ENCODE measurements at places on chromosomes 5 and 9.

DNA sequence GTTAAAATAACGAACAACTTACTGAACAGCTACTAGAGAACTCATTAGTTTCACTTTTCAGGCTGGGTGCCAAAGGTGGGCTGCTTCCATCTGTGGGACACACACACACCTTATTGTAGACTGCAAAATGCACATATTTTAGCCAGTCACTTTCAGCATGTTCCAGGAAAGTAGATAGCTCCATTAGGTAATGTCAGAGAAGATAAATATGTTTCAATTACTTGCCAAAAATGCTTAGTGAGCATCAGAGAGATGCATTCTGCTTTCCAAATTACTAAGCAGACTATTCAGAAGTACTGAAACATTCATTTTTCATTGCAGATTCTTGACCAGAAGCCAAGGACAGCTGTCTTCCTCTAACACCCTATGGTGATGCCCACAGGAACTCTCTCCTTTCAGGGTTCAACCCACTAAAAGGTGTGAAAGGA lies 56.2 kb upstream of the APC start:
- DNase-seq: peak; percentile 80

GRCh38 chr9:113660196-113660595 lies 196.7 kb downstream of the RGS3 start:
- DNase-seq: no peak

- peak; percentile 51 for DNase-seq
Measured at GRCh38 chr5:112174959-112175594, 244.0 kb downstream of the EPB41L4A start.

DNA sequence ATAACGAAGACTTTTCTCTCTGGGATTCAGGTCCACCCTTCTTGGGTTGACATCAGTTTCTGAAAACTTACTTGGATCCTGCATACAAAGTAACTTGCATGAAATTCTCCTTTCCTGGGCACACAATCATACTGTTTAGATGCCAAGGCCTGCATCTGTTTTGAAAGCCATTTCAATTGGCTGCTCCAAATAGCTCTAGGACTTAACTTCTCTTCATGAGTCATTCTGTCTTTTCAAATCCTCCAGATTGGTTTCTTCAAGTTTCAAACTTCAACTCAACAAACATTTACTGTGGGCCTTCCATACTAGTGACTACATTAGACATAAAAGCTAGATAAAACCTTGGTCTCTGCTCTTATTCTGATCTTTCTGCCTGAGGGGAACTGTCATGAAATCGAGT lies 54.8 kb upstream of the HMHB1 start:
- DNase-seq: no peak

GRCh38 chr9:14433351-14434157 lies 119.6 kb upstream of the NFIB start:
- peak; percentile 65 for DNase-seq

GRCh38 chr9:35696520-35697215 lies 6.9 kb upstream of the TPM2 start:
- DNase-seq: peak; percentile 38

- no peak for DNase-seq
Measured at GRCh38 chr5:15442193-15442570, 57.8 kb upstream of the FBXL7 start.

GRCh38 chr9:104278929-104279496 lies 184.9 kb downstream of the SMC2 start:
- DNase-seq: no peak

- DNase-seq: peak; percentile 58
Measured at GRCh38 chr9:130235558-130236435, 29.8 kb upstream of the HMCN2 start.

DNA sequence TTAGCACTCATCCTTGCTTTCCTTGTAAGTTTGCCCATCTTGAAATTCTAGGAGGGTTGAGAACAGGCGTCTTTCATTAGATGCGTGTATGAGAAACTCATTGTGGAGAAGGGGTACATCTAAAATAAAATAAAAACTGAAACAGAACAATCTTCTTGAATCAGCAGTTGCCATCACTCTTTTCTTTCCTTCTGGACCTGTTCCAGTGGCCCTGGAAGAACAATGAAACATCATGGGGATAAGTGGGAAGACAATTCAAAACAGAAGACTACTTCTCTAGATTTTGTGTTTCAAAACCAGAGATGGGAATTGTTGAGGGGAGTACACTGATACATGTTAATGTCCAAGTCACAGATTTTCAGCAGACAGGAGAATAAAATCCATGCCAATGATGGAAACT lies 59.9 kb downstream of the SLC1A3 start:
- DNase-seq: no peak

DNA sequence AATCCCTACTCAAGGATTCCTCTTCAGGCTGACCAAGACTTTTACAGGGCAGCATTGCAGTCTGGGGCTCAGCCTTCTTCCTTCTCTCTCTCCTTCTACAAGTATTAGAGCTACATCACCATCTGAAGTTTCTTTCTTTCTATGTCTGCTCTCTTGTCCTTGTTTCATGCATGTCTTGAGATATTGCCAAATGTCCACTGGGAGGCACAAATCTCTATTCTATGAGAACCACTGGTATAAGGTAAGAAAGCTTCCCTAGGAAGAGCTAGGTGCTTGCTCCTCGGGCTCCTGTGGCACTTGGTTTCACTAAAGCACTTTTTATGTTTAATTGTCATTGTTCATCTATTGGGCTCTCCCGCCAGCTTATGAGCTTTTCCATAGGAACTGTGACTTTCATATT lies 289.2 kb upstream of the PCSK5 start:
- no peak for DNase-seq

- no peak for DNase-seq
Measured at GRCh38 chr9:93810028-93810971, 144.9 kb downstream of the BARX1 start.

DNA sequence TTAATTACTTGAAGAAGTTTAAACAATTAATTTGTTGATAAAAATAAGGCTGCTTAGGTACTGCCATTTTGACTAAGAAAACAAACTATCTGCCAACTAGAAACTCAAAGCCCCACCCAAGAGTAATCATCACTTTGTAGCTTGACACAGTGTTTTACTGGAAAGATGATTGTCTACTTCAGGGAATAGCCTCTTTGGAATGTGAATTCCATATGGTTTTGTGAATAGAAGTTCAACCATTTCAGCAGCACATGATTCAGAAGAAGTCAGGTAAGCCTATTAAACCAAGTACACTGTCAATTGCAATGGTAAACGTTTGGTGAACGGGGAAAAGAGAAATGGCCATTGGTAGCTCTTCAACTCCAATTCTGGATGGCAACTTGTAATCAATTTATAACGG lies 55.2 kb downstream of the PLK2 start:
- DNase-seq: peak; percentile 26

GRCh38 chr9:21810881-21811280 lies 8.4 kb downstream of the MTAP start:
- no peak for DNase-seq

- DNase-seq: no peak
Measured at GRCh38 chr9:37928552-37929430, 24.9 kb upstream of the SLC25A51 start.

- no peak for DNase-seq
Measured at GRCh38 chr9:104936291-104936690, 8.3 kb upstream of the ABCA1 start.

- peak; percentile 92 for DNase-seq
Measured at GRCh38 chr5:143008809-143009521, 238.8 kb downstream of the ARHGAP26 start.

DNA sequence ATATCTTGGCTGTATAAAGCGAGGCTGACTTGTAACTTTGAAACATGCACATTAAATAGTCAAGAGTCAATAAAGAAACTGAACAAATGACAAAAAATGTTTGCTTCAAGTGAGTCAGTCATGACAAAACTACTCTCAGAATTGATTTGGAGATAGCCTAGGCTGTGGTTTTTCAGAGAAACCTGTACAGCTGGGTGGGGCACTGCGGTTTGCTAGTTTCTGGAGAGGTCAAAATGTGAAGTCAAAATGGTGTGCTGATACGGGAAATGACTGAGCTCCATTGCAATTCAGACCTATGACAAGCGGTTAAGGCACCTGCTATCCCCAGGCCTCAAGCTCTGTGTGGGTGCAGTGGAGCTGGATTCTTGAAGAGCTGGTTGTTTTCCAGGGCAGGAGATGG lies 10.3 kb upstream of the CD180 start:
- DNase-seq: peak; percentile 26

All from fibroblast of skin of right biceps (primary cell).